ENCODE measurements at places on chromosomes 1 and 21.

GRCh38 chr1:22143065-22144033 is at the start of gene WNT4:
WNT4 (minus strand) TSS chr1:22143097; CDS start chr1:22142922, 175 bp downstream.
- DNase-seq: no peak

- no peak for DNase-seq
Measured at GRCh38 chr1:106480629-106481028, 575.8 kb upstream of the PRMT6 start.

DNA sequence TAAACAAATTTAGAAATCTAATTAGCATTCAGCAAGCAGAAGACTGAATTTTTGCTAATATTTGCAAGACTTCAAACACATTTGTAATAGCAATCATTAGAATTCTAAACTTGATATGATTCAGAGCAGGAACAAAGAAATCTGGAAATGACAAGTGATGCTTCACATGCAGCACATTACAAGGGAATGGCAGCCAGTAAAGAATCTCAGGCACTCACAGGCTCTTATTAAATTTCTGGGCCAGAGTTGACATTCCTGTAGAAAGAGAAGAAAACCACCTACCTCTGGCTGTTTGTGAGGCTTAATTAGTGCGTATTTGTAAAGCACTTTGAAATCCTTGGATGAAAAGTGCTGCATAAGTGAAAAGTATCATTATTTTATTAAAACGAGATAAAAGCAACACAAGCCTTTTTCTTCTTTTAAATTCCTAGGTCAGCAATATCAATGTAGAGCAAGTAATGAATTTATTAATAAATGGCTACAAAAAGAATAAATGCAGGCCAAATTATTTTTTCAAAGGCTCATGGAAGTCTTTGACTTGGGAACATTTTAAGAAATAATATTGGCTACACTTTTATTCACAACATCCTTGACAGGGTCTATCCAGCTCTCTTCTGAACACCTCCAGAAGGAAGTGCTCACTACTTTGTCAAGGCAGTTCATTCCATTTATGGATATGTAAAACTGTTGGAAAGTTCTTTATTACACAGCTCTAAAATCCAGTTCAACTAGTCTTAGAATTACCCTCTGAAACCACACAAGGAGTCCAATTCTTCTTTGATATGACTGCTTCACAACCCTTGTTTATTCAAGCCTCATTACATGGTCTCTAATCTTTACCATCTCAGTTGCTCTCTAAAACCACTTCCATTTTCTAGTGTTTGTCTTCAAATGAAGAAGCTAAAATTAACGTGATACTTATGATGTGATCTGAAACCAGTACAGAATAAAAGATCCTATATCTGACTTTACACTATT is 32.1 kb upstream of the SCYL3 start:
- no peak for DNase-seq

DNA sequence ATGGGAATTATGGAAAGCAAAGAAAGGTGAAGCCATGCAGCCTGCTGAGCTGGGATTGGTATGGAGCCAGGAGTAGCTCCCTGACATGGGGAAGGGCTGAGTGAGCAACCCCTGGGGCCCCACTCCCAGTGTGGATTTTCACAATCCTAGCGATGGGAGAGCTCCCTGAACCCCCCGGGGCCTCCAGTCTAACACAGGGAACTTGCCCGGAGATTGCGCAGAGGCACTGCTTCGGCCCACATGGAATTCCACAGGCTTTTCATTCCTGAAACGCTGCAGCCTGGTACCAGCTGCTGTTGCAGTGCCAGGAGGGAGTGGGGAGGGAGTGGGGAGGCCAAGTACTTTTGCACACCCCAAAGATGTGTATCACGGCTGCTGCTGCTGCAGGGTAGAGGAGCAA is 110.4 kb upstream of the C21orf91 start:
- no peak for DNase-seq

DNA sequence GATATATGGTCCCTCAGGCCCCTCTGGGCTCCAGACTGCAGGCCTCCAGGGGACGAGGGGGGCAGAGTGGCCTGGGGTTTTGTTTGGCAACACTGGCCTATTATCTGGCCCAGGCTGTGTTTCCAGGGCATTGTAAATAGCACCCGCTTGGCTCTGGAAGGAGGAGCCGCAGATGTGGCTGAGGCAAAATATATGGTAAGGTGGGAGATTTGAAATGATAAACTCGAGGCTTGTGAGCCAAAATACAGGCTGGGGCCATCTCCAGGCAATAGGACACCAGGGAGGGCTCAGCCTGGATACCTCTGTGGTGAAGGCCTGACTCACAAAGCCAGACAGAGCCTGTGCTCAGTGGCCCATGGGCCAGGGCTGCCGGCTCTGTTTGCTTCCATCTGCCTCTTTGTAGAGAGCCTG is 14.0 kb downstream of the NAV1 start:
- no peak for DNase-seq

DNA sequence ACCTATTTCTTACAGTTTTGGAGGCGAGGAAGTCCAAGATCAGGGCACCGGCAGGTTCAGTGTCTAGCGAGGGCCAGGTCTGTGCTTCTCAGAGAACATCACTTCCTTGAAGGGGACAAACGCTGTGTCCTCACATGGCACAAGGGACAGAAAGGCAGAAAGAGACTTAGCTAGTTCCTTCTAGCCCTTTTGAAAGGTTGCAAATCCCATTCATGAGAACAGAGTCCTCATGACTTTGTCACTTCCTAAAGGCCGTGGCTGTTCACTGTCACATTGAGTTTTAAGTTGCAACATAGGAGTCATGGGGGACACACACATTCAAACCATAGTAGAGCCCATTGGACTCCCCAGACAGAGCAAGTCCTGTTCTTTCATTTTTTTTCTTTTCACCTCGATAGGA is 27.4 kb downstream of the PER3 start:
- no peak for DNase-seq

Data from stimulated activated CD4-positive, alpha-beta T cell treated with anti-CD3 and anti-CD28 coated beads, Interleukin-1b, Interleukin-23, amount 100 ng/mL, for 1 hour (primary cell).